K562 (cell line): ENCODE measurements at places on chromosomes 12 and 14.

GRCh38 chr12:62963486-62964041 is 28.6 kb upstream of the PPM1H start:
- DNase-seq: no peak

- DNase-seq: no peak
These were observed 65.7 kb downstream of the DICER1 start for GRCh38 chr14:95091581-95091980.

DNA sequence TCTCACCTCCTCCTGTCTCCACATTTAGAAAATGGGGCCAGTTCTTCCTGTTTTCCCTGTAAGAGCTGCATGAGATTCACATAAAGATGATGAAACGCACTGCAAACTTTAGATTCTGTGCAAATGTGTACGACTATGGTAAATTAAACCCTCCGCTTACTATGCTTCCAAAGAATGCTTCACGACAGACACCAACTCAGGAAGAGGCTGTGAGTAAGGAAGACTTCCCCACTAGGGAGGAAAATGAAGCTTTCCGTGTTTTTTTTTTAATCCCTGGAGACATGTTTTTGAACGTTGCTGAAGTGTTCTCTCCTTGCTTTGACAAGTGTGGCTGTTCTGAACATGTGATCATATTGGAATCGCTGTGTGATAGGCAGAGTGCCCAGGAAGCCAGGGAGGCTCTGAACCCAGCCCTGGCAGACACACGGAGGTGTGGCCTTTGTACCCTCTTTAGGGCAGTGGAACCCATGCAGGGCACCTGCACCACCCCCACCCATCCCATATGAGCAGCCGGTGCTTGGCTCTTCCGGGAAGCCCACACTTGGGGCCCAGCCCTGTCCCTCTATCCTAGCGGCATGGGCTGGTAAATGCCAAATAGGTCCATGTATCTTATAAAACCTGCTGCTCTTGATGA is 7.5 kb upstream of the SYNE3 start:
- DNase-seq: peak; percentile 48

DNA sequence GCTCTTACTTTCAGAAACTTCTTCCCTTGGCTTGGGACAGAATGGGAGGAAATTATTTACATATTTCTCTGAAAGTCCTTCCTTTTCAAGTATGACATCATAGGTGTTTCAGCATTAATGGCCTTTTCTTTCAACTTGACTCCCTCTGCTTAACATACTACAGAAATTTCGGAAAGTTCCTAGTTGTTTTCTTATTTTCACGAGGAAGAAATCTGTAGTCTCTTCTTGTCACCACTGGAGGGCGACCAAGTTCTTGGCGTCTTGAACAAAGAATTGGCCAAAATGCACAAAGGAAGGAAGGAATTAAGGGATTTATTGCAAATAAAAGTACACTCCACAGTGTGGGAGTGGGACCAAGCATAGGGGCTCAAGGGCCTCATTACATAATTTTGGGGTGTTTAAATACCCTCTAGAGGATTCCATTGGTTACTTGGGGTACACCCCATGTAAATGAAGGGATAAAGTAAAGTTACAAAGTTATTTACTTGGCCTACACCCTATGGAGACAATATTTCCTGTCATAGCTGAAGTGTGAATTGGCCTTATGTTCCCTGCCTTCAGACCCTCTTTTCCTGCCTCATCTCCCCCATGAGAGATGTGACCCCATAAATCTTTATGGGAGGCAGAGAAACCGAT is 70.4 kb downstream of the RPL10L start:
- DNase-seq: no peak

GRCh38 chr12:70399311-70399710 is 33.2 kb downstream of the KCNMB4 start:
- DNase-seq: no peak

DNA sequence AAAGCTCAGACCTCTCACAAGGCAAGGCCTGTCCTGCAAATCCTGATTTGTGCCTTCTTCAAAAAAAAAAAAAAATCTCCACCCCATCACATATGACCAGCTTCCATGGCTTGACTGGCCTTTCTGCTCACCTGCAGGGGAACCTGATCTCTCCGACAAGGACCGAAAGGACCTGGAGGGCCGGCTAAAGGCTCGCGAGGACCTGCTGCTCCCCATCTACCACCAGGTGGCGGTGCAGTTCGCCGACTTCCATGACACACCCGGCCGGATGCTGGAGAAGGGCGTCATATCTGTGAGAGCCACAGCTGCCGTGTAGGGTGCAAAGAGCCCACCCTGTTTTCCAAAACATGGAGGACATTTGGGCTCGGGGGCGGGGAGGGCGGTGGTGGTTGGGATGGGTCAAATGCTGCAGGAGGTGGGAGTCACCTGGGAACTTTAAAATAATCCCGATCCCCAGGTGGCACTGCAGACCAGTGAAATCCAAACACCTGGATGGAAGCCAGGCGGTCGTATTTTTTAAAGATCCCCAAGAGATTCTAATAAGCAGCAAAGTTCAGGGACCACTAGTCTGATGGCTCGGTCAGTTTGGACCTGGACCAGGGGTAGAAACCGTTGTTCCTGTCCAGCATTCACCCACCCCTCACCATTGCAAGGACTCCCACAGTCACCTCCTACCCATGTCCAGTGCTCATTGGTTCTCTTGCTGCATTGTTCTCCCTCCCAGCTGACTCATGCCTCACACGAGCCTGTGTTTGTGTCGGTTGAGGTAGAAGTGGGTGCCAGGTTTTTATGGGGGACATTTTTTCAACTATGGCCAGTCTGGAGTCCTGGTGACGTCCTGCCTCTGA is 44.8 kb downstream of the FOXN4 start:
- DNase-seq: peak; percentile 87

DNA sequence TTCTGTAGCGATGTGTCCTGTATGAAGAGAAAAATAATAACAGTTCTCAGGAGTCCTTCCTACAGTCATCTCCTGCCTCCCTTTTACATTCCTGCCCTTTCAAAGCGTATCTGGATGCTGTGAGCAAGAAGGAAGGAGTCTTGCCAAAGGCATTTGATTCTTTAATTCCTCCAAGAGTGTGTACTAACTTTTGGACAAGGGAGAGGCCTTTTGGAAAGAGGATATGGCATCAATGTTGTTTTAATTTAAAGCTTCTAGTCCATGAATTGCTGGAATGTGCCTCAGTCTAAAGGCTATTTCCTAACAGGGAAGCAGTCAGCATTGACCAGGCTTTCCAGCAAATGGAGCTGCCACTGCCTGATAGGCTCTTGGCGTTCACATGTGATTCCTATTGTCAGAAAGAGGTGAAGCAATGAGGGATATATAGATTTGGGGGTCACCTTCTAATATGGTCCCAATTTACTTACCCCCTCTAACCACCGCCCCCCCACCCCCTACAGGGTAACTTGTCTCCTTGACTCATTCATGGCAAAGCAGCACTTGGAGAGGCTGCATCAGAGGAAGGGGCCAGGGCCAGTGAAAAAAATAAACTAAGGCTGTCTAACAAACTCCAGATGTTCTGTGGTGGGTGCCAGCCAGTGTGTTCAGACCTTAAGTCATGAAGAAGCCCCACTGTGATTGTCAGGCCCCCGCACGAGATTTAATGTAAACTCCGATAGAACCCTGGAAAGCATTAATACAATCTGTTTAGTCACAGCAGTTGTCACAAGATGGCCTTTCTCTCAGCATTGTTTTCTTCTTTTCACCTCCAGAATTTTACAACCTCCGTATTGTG is 220.3 kb downstream of the FBXL14 start:
- DNase-seq: no peak

DNA sequence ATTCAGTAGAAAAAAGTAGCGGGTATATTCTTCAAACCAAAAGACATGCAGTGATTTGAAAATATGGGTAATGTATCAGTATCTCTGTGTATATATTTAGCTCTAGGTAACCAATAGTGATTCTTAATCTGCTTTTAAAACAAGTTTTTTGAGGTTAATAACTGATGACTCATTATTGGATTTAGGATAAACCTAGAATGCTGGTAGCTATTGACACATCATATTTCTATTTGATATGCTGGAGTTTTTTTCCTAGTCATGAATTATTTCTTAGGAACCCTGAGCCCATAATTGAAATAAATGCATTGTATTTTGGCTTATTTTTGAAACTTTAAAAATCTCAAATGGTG is 15.5 kb downstream of the ARF6 start:
- no peak for DNase-seq

- DNase-seq: peak; percentile 79
These were observed 8.7 kb upstream of the JDP2 start for GRCh38 chr14:75418850-75419768.

- no peak for DNase-seq
These were observed 6.2 kb downstream of the IFT43 start for GRCh38 chr14:75991753-75992152.

GRCh38 chr12:8709124-8709830 is 11.5 kb downstream of the RIMKLB start:
- no peak for DNase-seq
